Gastroesophageal sphincter (tissue), 4 donors: ENCODE measurements at places on chromosomes 13 and 19.

DNA sequence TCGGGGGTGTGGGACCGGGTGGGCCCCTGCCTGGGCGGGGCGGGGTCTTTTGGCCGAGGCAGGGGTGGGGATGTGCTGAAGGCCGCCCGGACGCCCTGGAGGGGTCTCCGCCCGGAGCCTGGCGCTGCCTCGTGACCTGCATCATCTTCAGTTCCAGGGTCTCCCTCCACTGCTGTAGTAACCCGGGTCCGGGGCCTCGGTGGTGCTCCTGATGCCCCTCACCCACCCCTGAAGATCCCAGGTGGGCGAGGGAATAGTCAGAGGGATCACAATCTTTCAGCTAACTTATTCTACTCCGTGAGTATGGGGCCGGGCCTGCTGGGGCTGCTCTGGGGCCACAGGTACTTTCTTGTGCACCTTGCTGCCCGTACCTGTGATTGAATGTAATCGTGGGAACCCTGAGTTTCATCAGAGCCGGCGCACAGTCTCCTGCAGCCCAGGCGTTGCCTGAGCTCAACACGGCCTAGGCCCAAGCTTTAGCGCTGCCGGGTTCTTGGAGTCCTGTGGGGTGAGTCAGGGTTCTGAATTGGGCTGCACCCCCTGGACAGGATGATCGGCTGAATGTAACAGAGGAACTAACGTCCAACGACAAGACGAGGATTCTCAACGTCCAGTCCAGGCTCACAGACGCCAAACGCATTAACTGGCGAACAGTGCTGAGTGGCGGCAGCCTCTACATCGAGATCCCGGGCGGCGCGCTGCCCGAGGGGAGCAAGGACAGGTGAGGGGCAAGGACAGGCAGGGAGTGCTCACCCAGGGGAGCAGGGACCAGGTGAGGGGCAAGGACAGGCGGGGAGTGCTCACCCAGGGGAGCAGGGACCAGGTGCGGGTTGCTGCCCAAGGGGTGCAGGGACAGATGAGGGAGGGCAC, 10.5 kb downstream of the PEAK3 start:
- ATAC-seq: no peak

DNA sequence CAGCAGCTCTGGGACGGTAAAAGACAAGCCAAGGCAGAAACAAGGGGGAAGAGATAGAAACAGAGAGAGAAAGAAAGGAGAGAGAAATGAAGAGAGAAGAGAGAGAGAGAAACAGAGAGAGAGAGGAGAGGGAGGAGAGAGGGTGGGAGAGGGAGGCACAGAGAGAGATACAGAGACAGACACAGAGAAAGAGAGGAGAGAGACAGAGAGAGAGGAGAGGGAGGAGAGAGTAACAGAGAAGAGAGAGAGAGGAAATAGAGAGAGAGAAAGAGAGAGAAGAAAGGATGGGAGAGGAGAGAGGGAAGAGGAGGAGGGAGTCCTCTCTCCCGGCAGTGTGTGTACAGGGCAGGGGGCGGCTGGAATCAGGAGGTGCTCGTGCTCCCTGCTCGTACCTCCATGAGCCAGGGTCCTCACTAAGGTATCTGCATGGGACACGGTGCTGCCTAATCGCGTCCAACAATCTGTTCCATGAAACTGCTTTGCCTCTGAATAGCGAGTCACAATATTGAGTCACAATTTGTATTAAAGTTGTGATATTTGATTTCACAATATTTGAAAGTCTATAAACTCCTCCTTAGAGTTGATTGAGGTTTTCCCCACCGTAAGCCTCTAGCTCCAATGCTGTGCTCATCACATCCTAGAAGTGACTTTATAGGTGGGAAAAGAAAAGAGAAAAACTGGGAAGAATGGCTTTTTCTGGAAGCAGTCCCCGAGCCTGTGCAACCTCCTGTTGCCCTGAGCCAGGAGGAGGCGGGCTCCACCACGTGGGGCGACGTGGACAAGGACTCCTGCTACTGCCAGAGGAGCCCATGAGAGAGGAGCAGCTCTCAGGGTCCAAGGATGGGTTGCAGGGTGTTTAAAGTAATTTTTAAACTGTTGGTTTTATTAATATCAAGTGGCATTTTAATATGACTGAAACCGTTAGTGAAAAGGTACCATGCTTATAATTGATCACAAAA, 81.7 kb upstream of the ARHGEF7 start:
- ATAC-seq: no peak

- ATAC-seq: no peak
Observed at GRCh38 chr19:4362831-4363545, 19.6 kb downstream of the MPND start.

DNA sequence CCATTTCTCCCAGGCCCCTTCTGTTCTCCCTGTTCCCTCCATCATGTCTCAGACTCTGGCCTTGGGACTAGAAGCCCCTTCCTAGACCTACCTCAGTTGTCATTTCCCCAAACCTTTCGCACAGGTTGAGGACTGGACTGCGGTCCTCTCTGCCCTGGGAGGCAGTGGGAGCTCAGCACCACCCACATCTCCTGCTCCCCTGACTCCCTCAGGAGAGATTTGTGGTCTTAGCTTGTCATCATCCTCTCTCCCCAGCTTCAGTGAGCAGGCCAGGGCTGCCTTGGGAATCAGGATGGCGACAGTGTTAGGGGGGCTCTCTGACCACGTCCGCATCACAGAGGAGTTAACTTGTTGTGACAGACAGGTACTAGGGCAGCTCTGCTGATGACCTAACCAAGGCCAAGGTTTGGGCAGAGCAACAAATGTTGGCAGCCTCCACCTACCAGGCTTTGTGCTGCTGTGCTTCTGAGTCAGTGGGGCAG, 25.6 kb upstream of the RNF17 start:
- no peak for ATAC-seq

DNA sequence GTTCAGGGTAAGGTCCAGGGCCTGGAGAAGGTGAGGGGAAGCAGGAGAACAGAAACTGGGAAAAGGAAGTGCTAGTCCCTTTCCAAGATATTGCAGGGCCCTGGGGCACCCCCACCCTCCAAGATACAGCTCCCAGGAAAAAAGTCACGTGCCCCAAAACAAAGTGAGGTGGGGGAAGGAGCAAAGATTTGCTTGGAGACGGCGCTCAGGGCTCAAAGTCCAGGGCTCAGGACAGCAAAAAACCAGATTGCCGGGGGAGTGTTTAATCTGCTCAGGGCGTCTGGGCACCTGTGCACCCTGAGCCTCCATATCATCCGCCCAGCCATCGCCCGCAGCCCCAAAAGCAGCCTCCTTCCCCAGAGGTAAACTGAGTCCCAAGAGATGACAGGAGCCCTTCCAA, 6.3 kb downstream of the SMIM24 start:
- ATAC-seq: no peak

DNA sequence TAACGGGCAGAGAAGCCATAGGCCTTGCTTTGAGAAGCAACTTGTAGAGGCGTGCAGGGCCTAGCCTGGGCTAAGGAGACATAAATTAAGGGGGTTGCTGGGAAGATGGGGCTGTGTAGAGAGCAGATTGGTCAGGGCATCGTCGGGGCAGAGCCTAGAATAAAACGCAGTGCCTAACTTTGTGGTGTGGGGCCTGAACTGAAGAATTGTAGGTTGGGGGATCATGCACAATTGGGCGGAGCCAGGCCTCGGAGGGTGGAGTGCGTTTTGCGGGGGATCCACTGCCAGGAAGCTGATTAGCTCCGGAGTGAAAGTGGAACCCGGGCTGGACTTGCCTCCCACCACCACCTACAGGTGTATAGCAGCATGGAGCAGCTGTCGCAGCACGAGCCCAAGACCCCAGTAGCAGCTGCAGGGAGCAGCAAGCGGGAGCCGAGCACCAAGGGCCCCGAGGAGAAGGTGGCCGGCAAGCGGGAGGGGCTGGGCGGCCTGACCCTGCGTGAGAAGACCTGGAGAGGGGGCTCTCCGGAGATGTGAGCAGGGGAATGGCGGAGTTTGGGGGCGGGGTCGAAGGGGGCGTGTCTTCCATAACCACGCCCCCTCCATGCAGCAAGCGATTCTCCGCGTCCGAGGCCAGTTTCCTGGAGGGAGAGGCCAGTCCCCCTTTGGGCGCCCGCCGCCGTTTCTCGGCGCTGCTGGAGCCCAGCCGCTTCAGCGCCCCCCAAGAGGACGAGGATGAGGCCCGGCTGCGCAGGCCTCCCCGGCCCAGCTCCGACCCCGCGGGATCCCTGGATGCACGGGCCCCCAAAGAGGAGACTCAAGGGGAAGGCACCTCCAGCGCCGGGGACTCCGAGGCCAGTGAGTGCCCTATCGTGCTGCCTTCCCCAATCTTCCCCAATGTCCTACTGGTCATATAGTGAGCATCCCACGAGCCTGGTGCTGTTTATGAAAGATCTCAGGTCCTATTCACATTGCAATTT, 13.8 kb downstream of the DNASE2 start:
- peak; percentile 40 for ATAC-seq

- no peak for ATAC-seq
Observed at GRCh38 chr19:27759896-27760295, 1453.1 kb downstream of the UQCRFS1 start.

DNA sequence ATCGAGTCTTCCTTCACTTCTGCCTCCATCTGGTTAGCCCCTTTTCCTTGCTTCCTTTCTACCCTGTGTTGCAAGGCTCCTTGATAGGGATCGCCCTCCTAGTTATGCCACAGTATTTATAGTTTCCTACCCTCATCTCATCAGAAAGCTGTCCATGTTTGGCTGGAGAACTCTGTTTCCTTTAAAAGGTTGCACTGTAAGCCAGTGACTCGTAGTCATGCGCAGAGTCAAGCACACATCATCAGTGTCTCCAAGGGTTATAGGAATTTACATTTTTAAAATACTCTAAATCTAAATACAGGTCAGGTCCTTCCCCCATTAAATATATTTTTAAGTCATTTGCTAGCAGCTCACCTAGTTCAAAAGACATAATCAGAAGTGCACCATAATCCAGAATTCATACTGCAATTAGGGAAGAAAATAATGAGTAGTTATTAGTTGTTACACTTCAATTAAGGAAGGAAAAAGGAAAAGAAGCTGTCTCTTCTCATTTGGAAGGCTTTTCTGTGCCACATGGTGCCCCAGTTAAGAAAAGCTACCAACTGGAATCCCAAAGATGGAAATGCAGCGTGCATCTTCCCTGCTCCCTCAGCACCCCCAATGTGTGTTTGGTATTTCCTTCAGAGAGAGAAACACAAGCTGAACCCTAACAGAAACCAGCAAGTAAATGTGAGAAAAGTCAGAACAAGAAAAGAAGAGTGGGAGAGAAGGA, 81.0 kb downstream of the GPR12 start:
- ATAC-seq: no peak
